ENCODE measurements at places on chromosomes 1 and 21.

DNA sequence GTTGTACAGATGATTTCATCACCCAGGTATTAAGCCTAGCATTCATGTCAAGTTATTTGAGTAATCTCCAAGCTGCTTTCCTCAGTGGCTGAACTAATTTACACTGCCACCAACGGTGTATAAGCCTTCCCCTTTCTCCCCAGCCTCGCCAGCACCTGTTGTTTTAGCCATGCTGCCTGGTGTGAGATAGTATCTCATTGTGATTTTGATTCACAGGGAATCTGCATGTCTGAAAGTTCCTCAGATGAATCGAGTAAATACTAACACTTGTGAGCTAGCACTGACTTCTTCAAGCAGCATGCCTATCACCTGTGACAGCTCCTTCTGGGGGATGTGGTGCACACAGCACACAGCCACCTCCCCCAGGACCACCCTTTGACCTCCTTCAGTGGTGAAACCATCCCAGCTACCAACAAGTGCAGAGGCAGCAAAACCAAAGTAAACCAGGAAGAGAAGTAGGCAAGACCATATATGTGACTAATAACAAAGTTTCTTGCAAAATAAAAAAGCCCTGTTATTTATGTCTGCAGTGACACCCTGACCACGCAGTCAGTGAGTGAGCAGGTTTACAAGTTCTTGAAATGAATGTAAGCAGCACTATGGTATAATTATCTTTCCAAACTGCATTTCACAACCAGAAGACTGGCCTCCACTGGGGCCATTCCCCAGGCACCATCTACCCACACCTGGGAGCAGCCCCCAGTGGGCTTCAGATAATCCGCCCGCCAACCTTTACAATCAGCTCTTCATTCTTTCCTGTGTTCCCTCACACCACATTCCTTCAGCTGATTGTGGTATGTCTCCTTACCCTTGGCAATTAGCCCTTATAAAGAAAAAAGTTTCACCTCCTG, 173.8 kb downstream of the ETS2 start:
- DNase-seq, result no peak

GRCh38 chr1:207499573-207499972, 3.6 kb downstream of the CR1 start:
- peak; percentile 58 for DNase-seq

DNA sequence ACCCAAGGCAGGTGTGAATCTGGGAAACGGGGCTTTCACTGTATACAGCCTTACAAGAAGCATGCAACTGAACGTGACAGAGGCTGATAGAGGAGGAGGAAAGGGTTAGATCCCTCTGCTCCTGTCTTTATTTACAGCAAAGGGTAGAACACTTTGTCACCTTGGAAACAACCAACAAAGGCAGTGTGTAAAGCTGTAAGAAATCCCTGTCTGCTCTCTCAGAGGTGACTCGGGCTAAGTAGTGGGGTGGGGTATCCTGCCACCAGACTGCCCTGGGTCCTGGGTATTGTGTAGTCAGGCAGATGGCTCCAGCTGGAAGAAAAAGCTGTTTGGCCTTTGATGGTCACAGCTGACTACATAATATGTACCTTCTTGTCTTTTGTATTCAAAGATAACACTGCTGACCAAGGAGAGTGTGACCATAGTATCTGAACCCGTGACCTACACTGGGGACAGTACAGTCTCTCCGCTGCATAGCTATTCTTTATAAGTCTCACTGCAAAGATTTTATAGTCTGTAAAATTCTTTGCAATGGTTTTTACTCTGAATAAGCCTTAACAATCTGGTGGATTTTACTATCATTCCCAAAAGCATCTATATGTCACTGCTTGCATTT, 22.1 kb upstream of the POU2F1 start:
- DNase-seq, result no peak

DNA sequence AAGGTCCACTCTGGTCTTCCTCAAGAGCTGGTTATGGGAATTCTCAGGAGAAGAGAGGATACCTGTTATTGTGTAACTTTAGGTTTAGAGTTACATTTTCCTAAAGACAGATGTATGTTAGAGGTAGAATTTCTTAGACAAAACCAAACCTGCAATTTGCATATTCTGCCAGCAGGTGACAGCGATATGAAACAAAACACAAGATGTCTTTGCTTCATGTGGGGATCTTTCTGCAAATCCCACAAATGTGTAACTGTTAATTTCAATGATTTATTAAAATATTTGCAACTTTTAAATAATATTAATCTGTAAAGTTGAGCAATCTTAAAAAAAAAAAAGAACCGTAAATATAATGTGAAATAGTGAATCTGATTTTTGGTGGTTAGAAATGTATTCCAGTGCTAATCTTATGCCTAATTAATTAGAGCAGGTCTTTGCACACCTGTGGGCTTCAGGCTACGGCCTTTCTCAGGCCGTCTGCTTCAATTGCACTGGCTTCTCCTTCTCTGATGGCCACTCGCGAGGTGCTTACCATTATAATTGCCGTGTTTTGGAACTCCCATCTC, 33.4 kb downstream of the FAM78B start:
- DNase-seq, result no peak

DNA sequence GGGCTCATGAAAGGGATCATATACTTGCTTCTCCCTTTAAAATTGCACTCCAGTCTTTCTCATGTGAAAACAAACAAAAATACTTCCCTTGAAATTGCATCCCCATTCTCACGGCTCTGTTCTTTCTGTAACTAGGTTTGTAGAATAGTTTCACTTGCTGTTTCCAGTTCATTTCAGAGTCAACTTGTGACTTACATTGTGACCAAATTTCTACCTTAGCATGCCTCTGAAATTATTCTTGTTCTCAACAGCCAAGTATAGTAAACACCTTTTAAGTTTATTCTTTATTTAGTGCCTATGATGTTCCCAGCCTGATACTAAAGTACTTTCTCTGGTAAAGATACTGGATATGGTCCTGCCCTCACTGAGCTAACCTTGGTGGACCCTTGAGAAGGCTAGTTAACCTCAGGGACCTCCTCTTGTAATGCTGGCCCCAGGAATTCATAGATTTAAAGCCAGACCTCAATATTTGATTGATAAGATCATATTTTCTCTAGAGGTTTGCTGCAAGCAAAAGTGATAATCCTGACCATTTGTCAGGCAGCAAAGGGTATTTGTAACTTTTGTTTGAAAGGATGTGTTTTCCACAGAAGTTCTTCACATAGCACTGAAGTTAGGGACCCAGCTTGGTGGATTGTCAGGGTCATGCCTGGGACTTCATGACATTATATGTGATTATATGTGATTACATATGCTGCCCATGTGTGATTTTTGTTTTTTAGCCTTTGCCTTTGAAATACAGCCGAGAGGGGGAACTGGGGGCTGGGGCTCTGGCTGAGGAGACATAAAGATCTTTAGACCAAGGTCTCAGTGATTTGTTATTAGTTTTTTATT, 29.6 kb downstream of the VANGL2 start:
- DNase-seq, result peak; percentile 23

GRCh38 chr1:229059671-229060539, 211.0 kb upstream of the RAB4A start:
- DNase-seq, result no peak

DNA sequence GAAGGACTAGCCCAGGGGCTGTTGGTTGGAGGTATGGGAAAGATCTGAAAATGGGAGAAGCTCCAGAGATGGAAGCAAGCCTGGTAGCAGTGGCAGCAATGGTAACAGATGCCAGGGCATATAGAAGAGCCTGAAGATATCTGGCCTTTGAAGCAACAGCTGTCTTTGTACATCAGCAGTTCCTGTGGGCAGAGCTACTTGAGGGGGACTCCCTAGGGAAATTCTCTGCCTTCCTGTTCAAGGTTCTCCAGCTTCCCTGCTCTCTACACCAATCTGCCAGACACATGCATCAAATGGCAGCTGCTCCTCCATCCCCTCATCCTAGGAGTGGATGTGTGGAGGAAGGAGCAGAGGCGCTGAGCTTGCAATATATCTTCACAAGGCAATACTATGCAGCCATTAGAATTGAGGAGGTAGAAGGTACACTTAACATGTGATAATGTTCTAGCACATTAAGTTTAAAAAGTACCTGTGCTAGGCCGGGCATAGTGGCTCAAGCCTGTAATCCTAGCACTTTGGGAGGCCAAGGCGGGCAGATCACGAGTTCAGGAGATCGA, 2.2 kb downstream of the TMEM35B start:
- DNase-seq, result no peak
